AG10803 (cell line): ENCODE measurements at places on chromosomes 6 and 20.

GRCh38 chr20:62694106-62694505 lies 14.5 kb upstream of the NTSR1 start:
- DNase-seq, result no peak

GRCh38 chr20:19784511-19785172 lies 26.6 kb downstream of the RIN2 start:
- peak; percentile 86 for DNase-seq

DNA sequence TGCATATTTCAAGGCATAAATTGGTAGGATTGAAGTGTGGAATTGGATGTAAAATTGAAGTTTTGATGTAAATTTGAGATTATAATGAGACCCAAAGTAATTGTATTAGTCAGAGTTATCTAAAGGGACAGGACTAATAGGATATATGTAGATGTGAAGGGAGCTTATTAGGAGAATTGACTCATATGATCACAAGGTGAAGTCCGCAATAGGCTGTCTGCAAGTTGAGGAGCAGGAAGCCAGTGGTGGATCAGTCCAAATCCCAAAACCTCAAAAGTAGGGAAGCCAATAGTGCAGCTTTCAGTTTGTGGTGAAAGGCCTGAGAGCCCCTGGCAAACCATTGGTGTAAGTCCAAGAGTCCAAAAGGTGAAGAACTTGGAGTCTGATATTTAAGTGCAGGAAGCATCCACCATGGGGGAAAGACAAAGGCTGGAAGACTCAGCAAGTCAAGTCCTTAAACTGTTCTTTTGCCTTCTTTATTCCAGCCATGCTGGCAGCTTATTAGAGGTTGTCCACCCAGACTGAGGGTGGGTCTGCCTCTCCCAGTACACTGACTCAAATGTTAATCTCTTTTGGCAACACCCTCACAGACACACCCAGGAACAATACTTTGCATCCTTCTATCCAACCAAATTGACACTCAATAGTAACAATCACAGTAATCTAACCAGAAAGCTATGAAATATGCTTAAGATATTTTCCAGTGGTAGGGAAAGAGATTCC lies 442.6 kb upstream of the PTCHD4 start:
- DNase-seq, result no peak

DNA sequence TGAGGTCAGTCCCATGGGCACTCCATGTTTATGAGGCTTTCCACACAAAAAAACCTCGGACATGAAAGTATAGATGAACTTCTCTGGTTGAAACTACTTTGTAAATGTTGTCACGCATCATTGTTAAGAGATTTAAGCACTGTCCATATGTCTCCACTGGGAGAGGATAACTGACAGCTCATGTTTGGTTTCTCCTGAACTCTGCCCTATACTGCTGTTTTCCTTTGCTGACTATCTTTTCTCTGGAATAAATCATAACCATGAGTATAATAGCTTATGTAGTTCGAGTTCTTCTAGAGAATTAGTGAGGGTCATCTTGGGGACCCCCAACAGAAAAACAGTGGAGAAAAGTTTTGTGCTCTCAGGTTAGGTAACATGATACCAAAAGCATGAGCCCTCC lies 14.3 kb downstream of the THEMIS start:
- no peak for DNase-seq

- DNase-seq, result no peak
Observed at GRCh38 chr6:123681957-123682462, 45.3 kb upstream of the TRDN start.

DNA sequence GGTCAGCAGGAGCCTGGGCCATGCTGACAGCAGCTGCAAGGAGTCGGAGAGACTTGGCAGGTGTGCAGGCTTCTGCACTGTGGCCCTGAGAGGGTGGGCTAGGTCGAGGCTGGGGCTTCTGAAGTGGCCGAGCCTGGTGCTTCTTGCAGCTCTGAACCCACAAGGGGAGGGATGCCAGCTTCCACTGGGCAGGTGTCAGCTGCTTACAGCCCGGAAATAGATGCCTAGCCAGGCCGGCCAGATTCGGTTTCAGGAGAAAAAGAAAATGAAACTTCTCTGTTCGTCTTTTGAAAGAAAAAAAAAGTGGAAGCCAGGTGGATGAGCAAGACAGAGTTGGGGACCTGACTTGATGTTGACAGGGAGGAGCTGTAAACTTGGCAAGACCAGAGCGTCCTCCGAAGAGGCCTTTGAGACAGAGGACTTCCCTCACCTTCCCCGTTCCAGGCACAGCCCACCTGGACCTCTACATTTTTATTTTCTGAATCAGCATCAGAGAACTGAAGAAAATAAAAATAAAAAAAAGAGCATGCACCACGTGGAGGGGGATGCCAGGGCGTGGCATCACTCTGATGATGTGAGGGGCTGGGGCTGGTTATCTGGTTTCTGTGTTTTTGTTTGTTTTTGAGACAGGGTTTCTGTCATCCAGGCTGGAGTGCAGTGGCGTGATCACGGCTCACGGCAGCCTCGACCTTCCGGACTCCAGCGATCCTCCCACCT lies at the start of gene ZBP1:
Gene ZBP1, minus strand, starts transcription at position 153 of the 717 bp plus-strand sequence. Its CDS starts 131 bp downstream, at position 22.
- no peak for DNase-seq

- peak; percentile 15 for DNase-seq
Observed at GRCh38 chr20:859751-860231, 26.3 kb downstream of the FAM110A start.

DNA sequence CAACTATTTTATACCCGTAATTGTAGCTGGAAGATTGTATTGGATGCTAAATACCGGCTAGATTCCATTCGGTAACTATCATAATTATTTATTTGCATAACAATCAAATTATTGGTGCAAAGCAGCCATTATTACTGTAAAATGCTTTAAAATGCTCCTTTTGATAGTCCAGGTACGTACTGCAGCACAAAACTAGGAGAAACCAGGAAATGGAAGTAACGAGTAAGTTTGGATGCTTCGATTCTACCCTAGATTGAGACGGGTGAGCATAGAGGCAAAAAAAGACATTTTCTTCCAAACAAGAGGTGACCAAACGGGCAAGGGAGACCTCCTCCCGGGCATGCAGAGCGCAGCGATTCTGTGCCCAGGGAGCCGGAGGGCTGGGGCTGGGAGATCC lies 469 bp upstream of the XRN2 start:
- no peak for DNase-seq

GRCh38 chr6:39077882-39078594 lies 29.5 kb downstream of the GLP1R start:
- no peak for DNase-seq

- no peak for DNase-seq
Observed at GRCh38 chr6:35296931-35297600, 552 bp upstream of the DEF6 start.

DNA sequence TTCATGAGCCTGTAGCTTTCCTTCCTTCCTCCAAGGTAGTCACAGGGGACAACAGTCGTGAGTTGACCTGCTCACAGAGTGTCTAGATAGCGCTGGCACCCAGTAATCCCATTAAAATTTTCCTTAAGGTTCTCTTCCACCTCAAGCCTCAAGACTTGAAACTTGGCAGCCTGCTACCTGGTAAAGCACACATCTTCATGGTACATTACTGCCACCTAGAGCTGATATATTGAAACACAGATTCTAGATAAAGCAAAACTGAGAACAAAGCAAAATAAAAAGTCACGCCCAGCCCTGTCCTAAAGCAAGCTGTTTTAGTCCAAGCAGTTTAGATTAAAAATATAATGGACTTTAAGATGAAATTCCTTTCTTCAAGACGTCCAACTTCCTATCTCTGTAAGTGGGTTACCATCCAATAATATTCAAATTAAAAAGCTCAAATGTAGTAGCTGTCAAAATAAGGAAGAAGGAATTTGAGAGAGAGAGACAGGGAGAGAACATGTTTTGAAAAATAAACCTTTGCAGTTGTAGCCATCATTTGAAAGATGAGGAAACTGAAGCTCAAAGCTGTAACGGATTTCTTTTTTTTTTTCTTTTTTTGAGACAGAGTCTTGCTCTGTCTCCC lies 50.7 kb upstream of the CD83 start:
- peak; percentile 78 for DNase-seq

DNA sequence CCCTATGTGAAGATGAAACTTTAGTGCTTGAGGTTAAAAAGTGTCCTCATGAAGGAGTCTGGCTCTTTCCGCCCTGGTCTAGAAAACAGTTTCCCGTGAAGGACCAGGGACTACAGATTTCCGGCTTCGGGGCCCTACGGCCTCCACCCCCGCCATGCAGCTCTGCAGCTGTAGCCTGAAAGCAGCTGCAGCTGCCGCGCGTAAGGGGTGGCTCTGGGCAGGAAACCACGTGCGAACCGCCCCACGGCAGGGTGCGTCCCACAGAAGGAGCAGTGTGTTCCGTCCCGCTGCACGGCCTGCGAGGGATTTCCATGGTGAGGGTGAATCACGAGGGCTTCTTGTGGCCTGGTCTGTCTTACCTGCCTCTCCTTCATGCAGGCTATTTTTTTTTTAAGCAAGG lies 117.0 kb downstream of the ERMARD start:
- no peak for DNase-seq

DNA sequence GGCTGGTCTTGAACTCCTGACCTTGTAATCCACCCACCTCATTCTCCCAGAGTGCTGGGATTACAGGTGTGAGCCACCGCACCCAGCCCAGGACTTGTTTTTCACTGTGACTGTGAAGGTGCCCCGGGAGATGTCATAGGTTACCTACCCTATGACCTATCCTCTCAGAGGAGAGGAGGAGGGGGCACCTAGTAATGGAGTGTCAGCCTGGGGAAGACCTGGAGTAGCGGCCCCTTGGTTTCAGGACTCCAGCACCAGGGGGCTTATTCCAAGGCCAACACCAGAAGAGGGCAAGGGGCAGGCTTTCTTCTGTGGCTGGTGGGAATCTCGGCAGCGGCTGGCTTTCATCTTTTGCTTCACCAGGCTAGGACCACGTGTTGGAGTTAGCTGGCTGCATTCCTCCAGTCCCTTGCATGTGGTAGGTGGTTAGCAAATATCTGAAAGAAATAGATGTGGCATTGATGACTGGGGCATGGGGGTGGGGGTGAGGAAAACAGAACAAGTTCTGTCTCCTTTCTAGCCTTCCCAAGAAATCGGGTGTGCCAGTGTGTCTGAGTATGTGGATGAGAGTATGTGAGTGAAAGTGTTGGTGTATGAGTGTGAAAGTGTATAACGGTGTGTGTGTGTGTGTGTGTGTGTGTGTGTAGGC lies 7.9 kb upstream of the ITPR3 start:
- peak; percentile 90 for DNase-seq

GRCh38 chr6:101799531-101799930 lies 406.0 kb downstream of the GRIK2 start:
- DNase-seq, result no peak

GRCh38 chr6:83862776-83863471 lies 3.4 kb downstream of the CYB5R4 start:
- DNase-seq, result no peak

DNA sequence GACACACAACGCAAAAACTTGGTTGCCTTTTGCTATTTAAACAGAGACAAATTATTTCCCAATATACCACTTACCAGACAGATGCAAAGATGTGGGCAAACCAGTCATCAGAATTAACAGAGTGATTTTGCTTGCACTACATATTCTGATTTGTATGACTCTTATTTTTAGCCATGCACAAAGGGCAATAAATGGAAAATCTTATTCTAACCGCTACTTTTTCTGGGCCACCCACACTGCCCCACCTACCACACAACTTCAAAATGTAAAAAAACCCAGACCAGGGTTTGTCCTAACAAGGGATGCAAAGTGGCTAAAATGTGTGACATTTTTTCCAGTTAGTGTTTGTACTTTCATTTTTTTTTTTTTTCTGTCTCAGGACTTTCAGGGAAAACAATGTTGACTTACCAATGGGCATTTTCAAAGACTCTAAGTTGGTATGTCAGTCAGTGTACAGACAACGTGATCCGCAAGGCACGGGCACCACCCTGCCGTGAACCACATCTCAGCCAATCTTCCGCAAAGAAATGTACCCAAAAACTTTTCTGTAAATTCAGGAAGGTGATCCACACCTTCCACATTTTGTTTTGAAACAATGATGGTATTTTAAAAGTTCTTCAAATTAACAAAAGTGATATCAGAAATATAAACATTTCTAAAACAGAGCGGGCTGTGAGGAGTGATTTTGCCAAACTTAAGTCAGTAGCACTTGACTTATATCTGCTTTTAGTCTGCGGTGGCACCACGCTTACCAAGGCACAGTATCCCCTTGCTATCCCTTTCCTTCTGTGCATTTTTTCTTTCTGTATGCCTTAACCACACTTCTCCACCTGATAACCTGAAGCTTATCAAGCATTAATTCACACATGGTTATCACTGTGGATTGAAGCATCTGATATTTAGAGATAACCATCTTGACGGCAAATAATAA lies 185.6 kb downstream of the GJA10 start:
- no peak for DNase-seq

DNA sequence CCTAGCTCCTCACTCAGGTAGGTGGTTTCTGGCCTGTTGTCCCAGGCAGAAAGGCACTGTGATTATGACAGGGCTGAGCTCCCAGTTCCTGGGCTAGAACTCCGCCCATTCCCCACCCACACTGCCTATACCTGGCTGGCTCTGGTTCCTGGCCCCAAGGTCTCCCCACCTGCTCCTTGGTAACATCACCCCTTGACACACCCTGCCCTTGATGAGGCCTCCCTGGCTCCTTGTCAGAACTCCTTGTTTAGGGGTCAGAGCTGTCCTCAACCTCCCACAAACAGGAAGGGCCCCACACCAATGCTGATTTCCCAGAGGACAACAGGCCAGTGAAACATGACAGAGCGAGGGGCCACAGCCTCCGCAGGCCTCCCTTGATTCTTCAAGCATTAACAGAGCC lies 15.5 kb upstream of the MYMX start:
- DNase-seq, result no peak
